Activated naive CD4-positive, alpha-beta T cell (primary cell): ENCODE measurements at places on chromosomes 12 and 14.
A peak's percentile ranks its signal among the peaks of the same experiment; 100 is the strongest.

DNA sequence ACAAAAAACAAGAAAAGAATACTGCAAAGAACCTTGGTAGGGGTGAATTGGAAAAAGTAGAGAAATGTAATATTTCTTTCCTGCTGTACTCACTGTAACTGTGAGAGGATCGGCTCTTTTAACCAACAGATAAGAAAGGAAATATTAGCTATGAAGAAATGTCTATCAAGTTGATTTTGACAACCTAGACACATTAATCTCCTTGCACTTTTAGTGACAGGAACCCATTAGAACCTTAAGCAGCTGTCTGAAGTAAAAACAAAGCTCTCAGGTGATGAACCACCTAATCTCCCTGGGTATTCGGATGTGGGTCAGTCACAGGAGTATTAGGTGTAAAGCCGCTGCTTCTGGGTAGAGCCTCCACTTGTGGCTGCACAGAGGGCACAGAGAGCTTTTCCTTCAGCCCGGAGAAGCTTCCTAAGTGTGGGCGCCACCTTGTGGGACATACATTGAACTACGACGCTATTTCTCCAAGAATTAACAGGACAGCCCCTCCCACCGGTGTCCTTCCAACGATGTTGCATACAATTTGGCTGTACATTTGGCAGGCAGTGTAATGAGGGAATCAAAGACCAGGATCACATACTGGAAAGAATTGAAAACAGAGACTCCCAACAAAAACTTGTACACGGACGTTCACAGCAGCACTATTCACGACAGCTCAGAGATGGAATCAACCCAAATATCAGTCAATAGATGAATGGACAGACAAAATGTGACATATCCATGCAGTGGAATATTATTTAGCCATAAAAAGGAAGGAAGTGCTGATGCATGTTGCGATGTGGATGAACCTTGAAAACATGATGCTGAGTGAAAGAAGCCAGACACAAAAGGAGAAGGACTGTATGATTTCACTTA, 28.9 kb upstream of the MAPKAPK5 start:
- no peak for DNase-seq

DNA sequence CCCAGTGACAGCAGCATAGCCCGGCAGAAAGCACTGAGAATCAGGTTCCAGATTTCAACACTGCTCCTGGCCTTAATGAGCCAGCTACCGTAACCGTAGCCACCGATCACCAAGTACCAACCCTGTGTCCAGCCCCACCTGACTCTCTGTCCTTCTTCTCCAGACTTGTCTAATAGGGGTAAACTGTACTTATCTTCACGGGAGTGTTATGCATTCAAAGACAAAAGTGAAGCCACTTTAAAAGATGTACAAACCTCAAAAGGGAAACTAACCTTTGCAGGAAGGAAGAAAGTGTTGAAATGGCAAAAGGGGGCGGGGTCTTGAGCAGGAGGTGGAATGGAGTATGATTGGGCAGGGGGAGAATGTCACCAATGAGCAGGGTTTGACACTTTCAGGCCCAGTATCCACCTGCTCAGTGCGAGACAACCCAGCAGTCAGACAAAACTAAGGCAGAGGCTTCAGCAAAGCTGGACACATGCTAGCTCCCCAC, 226.1 kb downstream of the CHST11 start:
- peak; percentile 9 for DNase-seq

GRCh38 chr14:104576232-104576969, 3.2 kb upstream of the C14orf180 start:
- DNase-seq = no peak

DNA sequence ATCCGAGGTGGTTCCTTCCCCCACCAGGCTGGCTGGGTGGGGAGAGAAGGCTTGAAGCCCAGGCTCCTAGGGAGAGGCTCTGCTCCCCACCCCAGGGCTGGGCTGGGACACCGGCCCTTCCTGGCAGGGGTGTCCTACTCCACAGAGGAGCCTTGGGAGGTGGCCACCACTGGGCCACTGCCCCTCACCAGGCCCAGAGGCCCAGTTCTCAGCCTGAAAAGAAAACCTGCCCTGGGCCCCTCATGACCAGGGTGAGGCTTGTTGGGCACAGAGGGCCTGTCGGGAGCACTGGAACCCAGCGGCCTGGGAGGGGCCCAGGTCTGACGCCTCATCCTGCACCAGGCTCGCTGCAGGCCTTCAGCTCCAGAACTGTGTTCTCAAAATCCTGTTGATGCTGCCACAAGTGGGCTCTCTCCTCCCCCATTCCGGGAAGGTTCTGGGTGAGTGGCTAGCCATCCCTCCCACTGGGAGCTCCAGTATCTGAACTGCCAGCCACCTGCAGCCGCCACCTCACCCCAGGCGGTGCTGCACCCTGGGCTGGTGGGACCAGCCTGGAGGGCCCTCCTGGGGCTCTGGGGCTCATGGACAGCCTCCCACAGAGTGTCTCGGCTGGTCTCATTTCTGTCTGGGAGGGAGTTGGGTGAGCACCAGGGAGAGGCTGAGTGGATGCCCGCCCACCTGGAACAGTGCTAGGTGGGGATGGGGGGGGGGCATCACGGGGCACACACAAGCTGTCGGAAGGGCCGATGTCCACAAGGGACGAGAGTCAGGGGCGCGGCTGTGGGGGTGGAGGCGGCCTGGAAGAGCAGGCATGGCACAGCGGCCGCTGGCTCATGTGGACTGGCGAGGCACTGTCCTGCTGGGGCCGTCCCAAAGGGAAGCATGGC, 11.8 kb downstream of the BAG5 start:
- DNase-seq = no peak

DNA sequence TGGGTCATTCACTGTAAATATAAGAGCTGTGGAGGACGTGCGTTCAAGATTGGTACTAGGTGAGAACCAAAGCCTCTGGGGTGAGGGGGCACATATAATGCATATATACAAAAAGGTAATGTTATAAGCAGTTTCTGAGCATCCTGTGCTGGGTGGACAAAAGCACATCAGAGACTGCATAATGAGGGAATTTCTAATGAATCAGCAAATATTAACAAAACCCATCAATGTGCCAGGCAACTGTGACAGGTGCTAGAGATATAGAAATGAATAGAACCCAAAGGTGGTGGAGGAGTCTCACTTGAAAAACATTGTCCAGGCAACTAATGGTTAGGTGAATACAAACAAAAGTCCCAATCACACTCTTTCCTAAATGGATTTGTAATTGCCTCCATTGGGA, 74.7 kb downstream of the GPR65 start:
- DNase-seq = no peak

- no peak for DNase-seq
Observed at GRCh38 chr14:21525571-21525961, 580 bp downstream of the SALL2 start.

DNA sequence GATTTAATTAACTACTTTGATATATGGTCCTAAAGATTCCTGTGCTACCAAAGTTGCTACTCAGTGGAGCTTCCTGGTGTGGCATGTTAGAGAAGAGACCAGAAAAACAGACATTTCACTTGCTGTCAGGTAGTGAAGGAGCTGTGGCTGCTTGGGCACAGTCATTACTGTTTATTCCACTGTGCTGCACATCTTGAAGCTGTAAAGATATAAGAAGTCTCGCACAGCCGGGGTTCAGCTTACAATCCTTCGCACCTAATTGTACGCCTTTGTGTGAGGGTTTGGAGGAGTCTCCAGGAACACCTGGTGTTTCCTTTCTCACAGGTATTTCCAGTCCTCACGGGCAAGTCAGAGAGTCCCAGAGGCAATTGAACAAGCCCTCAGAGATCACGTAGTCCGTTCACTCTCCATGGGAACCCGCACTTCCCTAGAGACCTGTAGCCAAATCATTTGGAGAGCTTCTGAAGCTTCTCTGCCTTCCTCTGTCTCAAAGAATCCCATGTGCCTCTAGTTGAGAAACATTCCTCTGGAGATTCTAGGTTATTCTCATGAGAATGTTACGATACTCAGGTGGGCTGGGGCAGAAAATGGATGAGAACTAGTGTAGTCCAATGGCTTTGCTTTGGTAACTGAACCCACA, 4.1 kb downstream of the EVL start:
- DNase-seq = no peak

DNA sequence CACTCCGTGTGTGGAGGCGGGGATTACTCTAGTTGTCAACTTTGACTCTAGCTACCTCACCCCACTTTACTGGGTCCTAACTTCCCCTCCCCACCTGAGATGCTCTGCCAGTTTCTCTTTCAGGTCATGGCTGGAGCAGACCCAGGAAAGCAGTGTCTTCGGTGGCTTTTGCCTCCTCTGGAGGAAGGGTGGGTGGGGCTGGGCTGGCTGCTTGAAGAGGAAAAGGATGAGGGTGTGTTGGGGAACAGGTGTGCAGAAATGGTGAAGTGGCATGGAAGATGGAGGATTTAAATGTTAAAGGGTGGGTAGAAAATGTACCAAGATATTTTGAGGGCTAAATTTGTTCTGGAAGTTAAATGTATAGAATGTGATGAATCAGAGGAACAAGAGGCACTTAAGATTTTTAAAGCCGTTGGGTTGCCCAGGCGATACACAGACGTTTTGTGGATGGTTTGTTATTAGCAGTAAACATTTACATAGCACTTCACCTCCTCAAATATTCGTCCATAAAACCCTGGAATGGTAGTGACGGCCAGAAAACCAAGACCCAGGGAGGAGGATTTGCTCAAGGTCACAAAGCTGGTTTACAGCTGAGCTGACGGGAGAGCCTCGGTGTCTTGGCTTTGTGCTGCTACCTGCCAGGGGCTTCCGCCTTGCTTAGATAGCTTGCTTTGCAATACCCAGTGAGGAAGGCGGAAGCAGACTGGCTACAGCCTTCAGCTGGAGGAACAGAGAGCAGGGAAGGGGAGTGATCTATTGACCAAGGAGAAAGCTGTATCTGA, 72.2 kb upstream of the PRMT8 start:
- DNase-seq = no peak

DNA sequence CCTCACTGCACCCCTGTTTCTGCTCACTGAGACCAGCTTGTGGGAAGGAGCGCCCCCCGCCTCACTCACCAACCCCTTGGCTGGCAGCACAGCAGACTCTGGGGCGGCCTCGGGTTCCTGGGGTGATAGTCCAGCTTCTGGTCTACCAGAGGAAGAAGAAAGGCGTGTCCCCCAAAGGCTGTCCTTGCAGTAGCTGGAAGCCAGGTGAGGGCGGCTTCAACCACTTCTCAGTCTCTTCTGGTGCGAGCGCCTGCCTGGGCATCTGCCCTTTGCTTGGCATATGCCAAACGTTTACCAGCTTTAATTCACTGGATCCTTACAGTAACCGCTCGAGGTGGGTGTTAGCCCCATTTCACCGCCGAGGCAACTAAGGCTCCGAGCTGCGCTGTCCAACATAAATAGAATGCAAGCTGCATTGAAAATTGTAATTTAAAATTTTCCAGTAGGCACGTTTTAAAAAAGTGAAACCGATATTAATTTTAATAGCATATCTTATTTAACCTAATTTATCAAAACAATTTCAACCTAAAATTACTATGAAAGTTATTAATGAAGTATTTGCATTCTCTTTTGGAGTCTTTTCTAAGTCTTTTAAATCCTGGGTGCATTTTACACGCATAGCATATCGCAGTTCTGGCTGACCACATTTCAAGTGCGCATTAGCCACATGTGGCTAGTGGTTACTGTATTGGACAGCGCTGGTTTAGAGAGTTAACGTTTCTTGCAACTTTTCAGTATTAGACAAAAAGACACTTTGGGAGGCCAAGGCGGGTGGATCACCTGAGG, 872 bp downstream of the FAM177A1 start:
- DNase-seq = peak; percentile 34

DNA sequence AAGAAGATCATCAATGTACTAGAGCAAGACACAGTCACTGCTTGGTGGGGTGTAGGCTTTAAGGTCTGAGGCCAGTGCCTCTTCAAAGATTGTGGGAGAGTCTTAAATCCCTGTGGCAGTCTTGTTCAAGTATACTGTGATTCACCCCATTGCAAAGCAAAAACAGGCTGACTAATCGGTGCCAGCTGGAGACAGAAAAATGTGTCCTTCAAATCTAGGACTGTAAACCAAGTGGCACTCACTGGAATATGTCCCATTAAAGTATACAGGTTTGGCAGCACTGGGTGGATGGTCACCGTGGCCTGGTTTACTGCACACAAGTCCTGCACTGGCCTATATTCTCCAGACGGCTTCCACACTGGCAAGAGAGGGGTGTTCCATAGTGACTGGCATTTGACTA, 1315.3 kb downstream of the TMEM121 start:
- DNase-seq = no peak

DNA sequence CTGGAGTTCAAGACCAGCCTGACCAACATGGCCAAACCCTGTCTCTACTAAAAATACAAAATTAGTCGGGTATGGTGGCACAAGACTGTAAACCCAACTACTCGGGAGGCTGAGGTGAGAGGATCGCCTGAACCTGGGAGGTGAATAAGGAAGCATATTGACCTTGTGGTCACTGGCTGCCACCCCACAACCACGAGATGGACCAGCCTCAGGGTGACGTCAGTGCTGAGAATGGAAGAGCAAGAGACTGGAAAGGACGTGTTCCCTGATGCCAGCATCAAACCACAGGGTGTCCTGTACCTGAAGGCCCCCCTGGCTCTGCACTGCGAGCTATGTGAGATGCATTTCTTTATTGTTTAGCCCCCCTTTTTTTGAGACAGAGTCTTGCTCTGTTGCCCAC, 45.9 kb upstream of the BDKRB2 start:
- no peak for DNase-seq

DNA sequence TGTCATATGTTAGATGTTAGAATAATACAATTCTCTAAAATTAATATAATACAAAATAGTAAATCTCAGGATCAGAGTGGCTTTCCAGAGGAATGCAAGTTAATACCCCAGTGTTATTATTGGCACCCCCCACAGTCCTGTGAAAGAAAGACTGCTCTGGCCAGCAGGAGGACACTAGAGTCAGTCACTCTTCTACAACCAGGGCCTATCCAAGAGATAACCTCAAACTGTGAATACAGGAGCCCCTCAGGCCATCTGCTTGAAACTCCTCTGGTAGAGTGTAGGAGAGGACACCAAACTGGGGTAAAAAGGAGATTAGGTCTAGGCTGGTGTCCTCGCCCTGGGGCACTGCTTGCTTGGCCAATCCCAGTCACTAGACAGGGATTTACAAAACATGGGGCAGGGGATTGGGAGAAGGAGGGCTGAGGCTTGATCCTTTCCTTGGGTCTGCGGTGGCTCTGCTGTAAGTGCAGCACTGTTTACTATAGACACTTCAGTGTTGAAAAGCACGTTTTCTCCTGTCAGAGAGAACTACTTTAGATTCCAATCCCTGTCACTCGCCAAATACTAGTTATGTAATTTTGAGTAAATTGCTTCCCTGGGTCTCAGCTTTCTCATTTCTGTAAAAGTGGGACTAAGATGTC, 44.5 kb upstream of the PTPRR start:
- no peak for DNase-seq

DNA sequence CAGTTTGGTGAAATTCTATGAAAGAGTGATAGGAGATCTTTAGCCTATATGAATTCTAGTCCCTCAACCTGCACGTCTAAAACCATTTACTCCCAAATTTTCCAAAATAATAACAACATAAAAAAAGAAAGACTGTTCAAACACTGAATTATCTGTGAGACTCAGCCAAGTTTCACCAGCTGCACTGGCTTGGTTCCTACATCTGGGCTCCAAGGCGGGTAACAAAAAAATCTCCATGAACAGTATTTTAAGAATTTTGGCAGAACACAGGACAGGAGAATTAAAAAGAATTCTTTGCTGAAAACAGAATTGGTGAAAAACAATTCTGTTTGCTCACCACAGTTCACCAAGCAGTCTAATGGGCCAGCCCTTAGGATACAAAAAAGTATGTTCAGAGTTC, 536.8 kb upstream of the ATP2B1 start:
- no peak for DNase-seq
